ENCODE measurements at places on chromosomes 12 and 14. TPM values are rescaled to one million over a fixed set of nuclear protein-coding genes. Genes with fewer than 3 reads are reported as not detected.

DNA sequence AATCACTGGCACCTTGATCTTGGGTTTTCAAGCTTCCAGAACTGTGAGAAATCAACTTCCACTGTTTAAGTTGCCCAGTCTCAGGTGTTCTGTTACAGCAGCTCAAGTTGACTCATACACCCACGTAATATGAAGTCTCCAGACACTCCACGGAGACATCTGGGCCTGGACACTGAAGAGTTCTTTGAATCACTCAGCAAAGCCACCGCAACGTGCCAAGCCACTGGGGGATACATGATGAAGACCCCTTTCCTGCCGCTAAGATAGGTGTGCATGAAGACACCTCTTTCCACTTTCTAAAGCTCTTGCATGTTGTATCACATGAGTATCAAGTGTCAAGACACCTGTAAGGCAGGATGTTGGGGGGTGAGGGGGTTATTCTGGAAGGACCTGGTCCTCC is 311.7 kb upstream of the RTL1 start:
- no peak overlapping the region for H3K4me3 ChIP-seq
- H3K36me3 ChIP-seq = no peaks in the 10 kb centered on the region
- H3K27ac ChIP-seq = no peak overlapping the region

- no peak for DNase-seq
- H3K27ac ChIP-seq = no peak overlapping the region
Measured at GRCh38 chr12:93200291-93200917, 177.3 kb upstream of the NUDT4 start.

DNA sequence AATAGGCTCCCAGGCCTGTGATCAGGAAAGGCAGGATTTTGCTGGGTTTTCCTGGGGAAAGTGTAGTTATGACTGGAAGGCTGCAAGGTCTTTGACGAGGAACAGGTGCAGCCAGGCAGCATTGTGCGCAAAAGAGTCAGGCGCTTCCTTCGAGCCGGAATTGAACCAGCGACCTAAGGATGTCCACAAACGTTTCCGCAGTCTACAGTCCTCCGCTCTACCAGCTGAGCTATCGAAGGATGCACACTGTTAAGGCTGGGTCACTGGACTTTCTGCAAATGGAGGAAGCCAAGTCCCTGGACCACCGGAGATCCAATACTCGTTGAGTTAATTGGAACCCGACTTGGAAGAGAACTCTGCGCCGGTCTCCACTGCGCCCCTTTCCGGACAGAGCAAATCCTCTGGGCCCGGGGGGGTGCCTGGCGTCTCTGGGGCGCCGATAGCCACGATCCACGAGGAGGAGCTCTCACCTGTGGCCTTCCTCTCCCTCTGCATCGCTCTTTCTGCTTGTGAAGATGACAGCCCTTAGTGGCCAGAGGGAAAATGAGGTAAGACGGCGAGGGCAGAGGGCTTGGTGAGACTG is 18.4 kb upstream of the OR6S1 start:
- H3K36me3 ChIP-seq = no peaks in the 10 kb centered on the region
- peaks cover 42% of the 10 kb centered on the region for H3K27me3 ChIP-seq
- no peak overlapping the region for H3K27ac ChIP-seq
- no peak overlapping the region for H3K4me3 ChIP-seq
- no peak for DNase-seq
- H3K4me1 ChIP-seq = peaks cover 37% of the 10 kb centered on the region

GRCh38 chr12:133236144-133236543 is 467 bp upstream of the ANHX start:
- H3K4me1 ChIP-seq = no peaks in the 10 kb centered on the region
- H3K36me3 ChIP-seq = peaks cover 2% of the 10 kb centered on the region
- no peaks in the 10 kb centered on the region for H3K27me3 ChIP-seq
- no peak for DNase-seq

PPP4R4 gene
- total RNA-seq = 0.26 TPM

FZD10 gene
- total RNA-seq = not detected

PLD4 gene
- not detected for total RNA-seq
